ENCODE measurements at places on chromosomes 7 and 10.

- peaks cover 5% of the 10 kb centered on the region for H3K27me3 ChIP-seq
- no peak overlapping the region for H3K27ac ChIP-seq
- no peak overlapping the region for H3K4me3 ChIP-seq
- no peaks in the 10 kb centered on the region for H3K4me1 ChIP-seq
- no peaks in the 10 kb centered on the region for H3K36me3 ChIP-seq
Observed at GRCh38 chr7:12531784-12532183, 38.7 kb upstream of the SCIN start.

DNA sequence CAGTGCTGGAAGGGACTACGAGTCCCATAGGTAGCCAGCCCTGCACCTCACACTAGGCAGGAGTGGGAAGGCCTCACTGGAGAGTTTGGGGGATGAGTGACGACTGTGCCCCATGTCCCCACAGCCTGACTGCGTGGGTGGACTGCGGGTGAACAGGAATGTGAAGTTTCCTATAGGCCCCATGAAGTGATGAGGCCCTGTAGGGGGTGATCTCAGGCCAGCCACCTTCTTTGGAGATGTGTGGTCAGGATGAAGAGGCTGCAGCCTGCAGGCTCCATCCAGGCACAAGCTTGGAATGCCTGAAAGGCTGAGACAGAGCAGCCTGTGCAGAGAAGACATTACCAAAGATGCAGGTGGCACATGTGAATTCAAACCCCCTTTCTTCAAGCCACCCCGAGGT, 94.9 kb downstream of the CPXM2 start:
- H3K4me1 ChIP-seq, result peaks cover 16% of the 10 kb centered on the region
- H3K4me3 ChIP-seq, result no peak overlapping the region
- no peaks in the 10 kb centered on the region for H3K27me3 ChIP-seq
- no peak overlapping the region for H3K27ac ChIP-seq
- H3K36me3 ChIP-seq, result no peaks in the 10 kb centered on the region

DNA sequence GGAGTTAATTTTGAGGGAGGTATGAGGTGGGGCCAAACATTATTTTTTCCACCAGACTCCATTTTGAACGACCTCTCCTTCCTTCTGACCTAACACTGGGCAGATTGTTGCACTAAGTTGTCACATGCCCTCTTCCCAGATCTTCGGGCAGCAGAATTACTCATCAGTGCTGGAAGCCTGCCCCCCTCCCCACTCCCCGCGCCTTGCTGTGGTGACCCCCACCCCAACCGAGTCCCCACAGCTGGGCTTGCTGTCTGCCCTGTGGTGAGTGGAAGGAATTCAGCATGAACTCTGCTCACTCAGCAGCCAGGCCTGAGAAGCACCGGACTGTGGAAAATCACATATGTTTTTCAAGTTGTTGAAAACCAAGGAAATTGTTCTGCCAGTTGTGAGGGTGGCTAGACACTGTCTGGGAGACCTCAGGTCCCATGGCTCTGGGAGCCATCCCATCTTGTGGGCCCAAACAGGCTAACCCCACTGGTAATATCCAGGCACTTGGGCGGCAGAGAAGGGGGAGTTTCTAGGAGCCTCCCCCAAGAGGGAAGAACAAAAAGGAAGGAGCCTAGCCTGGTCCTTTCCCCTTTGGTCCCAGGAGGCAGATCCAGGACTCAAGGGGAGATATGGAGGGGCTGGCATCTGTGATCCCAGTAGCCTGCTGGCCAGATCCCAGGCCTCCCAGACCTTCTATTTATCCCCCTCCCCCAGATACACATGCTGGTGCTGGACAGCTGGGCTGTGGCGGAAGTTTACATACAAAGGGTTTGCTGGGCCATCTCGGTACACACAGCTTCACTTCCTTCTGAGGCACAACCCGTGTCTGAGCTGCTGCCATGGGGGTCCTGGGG, 3.5 kb upstream of the AEBP1 start:
- H3K4me1 ChIP-seq, result peaks cover 80% of the 10 kb centered on the region
- peak overlapping the region; percentile 6 for H3K27ac ChIP-seq
- H3K4me3 ChIP-seq, result no peak overlapping the region
- H3K36me3 ChIP-seq, result no peaks in the 10 kb centered on the region
- H3K27me3 ChIP-seq, result no peaks in the 10 kb centered on the region

GRCh38 chr7:44396931-44397545, 71.6 kb upstream of the CAMK2B start:
- DNase-seq, result no peak
- peaks cover 42% of the 10 kb centered on the region for H3K36me3 ChIP-seq
- H3K4me3 ChIP-seq, result no peak overlapping the region
- H3K4me1 ChIP-seq, result peaks cover 3% of the 10 kb centered on the region

DNA sequence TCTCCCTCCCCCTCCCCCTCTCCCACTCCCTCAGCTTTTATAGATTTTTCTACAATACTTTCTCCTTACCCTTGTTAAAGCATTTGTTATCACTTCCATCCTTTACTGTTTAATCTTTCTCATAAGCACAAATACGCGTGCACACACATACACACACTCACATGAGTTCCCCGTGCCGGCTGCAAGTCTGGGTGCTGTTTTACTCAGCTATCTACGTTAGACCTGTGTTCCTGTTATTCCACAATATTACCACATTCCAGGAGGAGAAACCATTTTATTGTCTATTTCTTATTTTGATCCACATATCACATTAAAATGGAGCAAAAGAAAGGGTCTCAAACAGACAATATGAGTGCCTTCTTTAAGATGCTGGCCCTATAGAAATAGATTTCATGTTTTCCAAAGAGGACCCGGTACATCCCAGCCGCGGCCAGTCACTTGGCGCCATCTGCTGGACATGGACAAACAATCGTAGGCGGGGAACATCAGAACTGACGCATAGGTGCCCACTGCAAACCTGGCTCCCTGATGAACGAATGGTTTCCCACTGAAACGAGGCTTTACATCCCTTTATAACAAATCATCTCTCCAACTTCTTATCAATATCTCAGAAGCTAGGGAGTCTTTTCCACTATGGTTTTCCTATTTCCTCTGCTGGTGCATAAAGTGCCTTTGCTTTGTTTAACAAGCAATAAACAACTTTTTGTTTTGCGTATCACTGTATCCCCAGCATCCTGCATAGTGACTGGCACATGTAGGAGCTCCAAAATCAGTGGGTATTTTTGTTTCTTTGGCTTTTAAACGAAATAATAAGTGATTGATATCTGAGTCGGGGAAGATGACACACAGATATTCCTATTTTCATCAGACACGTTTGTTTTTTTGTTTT, 25.2 kb upstream of the OPTN start:
- peaks cover 8% of the 10 kb centered on the region for H3K4me1 ChIP-seq
- H3K4me3 ChIP-seq, result no peak overlapping the region
- H3K36me3 ChIP-seq, result no peaks in the 10 kb centered on the region

GRCh38 chr7:48183370-48183743, 12.1 kb downstream of the ABCA13 start:
- no peaks in the 10 kb centered on the region for H3K36me3 ChIP-seq
- H3K27ac ChIP-seq, result no peak overlapping the region
- no peak for DNase-seq

GRCh38 chr10:21572578-21572977, 38.5 kb downstream of the MLLT10 start:
- H3K4me1 ChIP-seq, result peaks cover 17% of the 10 kb centered on the region
- H3K36me3 ChIP-seq, result no peaks in the 10 kb centered on the region
- no peak overlapping the region for H3K4me3 ChIP-seq
- no peaks in the 10 kb centered on the region for H3K27me3 ChIP-seq

- H3K36me3 ChIP-seq, result no peaks in the 10 kb centered on the region
- no peak overlapping the region for H3K4me3 ChIP-seq
- no peaks in the 10 kb centered on the region for H3K4me1 ChIP-seq
Observed at GRCh38 chr10:79947083-79947415, 1.9 kb downstream of the SFTPD start.

- peak overlapping the region; percentile 90 for H3K4me3 ChIP-seq
- peak overlapping the region; percentile 90 for H3K27ac ChIP-seq
- H3K4me1 ChIP-seq, result peaks cover 71% of the 10 kb centered on the region
- no peaks in the 10 kb centered on the region for H3K27me3 ChIP-seq
- no peak for DNase-seq
Observed at GRCh38 chr7:92244808-92245486, 767 bp downstream of the KRIT1 start.
